ENCODE measurements at places on chromosomes 16 and 17.

DNA sequence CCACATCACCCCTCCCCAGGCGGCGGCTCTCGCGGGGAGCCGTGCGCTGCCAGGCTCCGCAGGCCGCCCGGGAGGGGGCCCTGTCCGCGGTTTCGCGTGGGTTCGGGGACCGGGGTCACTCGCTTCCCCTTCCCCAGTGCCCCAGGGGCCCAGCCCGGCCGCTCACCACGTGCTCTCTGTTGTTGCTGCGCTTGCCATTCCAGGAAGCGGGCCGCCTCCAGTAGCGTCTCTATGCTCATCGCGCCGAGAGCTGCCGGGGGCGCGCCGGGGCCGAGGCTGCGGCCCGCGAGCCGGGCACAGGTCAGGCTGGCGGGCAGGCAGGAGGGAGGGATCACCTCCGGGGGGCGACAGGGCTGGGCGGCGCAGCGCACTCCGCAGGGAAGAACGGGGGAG lies 390 bp downstream of the MNT start:
- DNase-seq: no peak

DNA sequence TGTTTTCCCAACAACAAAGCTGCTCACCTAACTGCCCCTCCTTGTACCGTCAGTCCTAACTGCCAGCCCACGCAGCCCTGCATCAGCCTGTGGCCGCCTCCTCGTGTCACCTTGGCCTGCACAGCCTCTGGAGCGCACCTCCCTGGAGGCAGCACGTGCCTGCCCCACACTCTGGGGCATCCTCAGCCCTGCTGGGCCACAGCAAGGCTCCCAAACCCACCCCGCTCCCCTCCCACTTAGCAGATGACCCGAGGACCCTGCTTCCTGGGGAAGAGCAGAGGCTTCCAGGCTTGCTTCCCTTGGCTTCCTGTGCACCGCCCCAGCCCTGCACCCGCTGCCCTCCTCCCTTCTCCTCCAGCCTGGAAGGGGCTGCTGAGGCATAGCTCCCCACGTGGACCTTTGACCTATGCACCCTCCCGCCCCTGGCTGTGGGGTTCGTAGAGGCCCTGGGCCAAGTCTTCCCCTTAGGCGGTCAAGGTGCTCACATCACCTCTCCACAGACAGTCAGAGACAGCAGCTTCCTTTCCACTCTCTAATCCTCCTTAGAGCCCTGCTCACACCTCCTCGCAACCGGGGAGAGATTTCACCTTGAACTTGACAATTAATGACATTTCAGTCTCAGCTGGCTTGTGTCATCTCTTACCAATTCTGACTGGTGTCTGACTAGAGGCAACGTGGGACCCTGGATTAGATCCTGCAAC lies 115.0 kb downstream of the MGAT5B start:
- no peak for DNase-seq

DNA sequence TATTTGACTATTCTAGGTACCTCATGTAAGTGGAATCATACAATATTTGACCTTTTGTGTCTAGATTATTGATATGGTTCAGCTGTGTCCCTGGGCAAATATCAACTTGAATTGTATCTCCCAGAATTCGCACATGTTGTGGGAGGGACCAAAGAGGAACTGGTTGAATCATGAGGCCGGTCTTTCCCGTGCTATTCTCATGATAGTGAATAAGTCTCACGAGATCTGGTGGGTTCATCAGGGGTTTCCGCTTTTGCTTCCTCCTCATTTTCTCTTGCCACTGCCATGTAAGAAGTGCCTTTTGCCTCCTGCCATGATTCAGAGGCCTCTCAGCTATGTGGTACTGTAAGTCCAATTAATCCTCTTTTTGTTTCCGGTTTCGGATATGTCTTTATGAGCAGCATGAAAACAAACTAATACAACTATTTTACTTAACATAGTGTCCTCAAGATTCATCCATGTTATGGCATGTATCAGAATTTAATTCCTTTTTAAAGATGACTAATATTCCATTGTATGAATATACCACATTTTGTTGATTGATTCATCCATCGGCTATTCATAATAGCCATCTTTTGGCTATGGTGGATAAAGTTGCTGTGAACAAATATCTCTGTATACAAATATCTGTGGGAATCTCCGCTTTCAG lies 129.1 kb downstream of the FTO start:
- DNase-seq: no peak

DNA sequence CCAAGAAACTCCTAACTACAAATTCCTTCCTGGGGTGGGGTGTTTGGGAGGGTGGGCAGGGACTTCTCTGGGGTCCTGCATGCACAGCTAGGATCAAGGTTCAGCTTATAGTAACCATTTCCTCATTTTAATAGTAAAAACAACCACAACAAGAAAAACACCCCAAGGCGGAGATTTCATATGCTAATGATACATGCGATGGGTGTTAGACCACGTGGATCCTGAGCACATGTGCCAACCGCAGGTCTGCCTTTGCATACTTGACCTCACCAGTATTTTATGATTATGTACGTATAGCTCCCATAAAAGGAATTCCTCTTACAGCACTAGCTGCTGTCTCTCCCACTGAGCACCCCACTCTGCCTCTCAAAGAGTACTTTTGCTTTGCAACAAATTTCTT lies 1.9 kb downstream of the KRTAP4-11 start:
- DNase-seq: no peak

DNA sequence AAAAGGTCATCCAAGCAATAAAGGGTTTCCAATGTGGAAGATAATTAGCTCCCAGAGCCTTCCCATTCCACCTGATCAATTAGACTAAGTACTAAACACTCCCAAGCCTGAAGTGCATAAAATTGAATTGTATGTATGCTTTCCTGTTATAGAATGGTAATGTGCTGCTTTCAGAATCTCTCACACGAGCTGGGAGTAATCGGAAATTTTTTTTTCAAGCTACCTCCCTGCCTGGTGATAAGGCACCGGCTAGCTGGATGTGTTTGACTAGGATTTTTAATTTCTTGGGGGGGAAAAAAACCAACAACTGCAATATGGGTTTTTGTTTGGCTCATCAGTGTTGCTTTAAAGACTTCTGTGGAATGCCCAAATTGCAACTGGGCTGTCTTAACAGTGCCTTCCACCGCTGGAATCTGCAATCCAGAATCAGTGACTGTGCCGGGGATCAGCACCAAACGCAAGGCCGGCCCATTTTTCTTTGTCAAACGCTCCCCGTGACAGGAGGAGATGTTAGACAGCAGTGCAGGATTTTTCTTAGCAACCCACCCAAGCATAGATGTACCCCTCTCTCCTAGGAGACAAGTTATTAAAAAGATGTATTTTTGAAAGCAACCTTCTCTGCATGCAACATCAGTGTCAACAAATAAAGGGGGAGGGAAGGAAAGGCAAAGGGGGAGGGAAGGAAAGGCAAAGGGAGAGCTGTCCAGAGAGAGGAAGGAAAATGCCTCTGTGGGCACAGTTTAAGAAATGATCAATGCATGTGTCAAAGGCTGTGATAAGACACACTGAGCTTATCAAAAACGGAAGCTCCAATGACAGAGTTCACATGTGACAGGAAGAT lies 387.2 kb downstream of the NPIPA8 start:
- no peak for DNase-seq

DNA sequence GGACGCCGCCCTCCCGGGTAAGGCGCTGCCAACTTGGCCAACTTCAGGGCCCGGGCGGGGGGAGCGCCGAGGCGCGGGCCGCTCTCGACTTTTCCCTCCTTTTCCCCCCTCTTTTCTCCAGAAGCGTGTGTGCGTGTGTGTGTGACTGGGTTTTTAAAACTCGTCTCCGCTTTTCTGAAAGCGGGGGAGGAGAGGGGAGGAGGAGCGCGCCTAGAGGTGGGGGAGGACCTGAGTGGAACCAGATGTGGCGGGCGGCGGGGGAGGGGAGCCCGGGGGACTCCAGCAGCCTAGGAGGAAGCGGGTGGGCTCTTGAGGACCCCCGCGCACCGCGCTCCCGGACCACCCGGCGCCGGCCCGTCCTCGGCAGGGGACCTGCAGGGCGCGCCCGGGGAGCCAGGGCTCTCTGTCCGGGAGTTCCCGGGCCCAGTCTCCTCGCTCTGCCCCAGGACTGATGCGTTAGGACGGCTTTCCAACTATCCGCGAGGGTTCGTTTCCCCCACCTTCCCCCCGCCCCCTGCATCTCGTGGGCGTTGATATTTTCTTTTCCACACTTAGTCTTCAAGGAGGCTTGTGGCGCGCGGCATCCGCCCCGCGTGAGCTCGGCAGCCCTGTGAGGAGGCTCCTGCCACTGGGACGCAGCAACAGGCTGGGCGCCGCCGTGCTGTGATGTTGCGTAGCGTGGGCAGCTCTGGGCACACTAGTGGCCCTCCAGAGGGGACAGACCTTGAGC lies 599 bp downstream of the MRC2 start:
- peak; percentile 84 for DNase-seq

DNA sequence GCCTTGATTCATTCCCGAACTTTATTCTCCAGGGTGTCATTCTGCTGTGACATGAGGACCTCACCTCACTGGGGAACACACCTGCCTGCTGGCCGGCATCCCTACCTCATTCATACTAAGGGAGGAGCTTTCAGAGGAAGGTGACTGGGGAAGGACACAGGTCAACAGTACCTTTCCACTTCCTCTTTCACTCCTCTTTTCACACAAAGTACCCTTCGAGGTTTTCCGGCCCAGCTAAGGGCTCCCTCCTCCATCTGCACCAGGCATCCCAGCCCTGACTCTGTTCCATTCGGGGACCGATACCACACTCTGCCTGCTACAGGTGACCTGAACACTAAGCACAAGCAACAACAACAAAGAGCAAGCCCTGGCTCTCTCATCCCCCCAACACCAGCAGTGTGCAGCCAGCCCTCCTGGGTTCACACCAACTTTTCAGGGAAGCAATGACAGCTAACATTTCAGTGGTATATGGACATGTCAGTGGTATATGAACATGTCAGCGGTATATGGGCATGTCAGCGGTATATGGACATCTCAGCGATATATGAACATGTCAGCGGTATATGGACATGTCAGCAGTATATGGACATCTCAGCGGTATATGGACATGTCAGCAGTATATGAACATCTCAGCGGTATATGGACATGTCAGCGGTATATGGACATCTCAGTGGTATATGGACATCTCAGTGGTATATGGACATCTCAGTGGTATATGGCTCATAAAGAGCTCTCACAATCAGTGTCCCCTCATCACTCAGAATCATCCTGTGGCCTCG lies 16.0 kb downstream of the TRIM25 start:
- DNase-seq: no peak

GRCh38 chr17:63834431-63835166 lies 7.1 kb upstream of the FTSJ3 start:
- DNase-seq: peak; percentile 75

DNA sequence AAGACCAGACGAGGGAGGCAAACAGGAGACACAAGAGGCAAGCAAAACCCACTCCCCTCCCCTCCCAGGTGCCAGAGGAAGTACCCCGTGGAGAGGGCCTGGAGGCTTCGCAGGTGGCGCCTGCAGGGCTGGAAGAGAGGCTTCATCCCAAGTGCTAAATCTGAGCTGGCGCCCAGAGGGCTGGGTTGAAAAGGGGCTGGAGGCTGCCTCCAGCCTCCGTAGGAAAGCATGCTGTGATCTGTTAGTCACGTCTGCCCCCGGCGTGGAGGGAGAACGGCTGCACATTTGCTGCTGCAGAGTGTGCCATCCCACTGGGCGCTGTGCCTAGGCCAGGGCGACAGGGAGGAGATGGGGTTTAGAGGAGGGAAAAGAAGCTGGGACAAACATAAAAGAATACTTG lies 16.9 kb downstream of the RPH3AL start:
- no peak for DNase-seq

DNA sequence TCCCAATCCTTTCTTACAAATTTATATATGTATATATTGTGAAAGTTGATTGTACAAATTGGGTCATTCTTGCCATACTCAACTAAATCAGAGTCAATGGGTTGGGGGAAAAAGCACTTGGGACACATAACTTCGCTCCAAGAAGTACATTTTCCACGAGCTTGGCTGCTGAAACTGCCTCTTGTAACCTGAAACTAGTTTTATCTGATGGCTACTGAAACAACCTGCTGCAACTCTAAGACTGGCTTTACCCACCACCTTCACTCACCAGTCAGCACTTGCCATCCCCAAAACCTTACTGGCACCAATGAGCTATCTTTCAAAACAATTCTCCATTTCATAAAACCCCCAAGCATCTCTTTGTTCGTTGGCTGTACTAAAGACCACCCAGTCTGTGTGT lies 14.5 kb upstream of the MYCBPAP start:
- DNase-seq: no peak

GRCh38 chr17:41632482-41633105 lies 8.2 kb upstream of the KRT17 start:
- DNase-seq: no peak

GRCh38 chr17:56528696-56529095 lies 64.8 kb upstream of the NOG start:
- DNase-seq: no peak

GRCh38 chr17:76633628-76634328 lies 9.8 kb downstream of the ST6GALNAC1 start:
- no peak for DNase-seq

- no peak for DNase-seq
These were observed 8.5 kb downstream of the CPNE7 start for GRCh38 chr16:89583895-89584644.
